ENCODE measurements at places on chromosomes 4 and X.

GRCh38 chrX:80285131-80285773 is 135.0 kb upstream of the TENT5D start:
- DNase-seq = peak; percentile 31

- DNase-seq = no peak
These were observed 237.3 kb upstream of the GRID2 start for GRCh38 chr4:92066485-92066884.

GRCh38 chr4:5444918-5445517 is 263.3 kb downstream of the EVC2 start:
- no peak for DNase-seq

- no peak for DNase-seq
These were observed 183.5 kb upstream of the NDP start for GRCh38 chrX:44156726-44157125.

GRCh38 chr4:23923840-23924239 is 34.0 kb upstream of the PPARGC1A start:
- no peak for DNase-seq

- no peak for DNase-seq
These were observed 309.3 kb upstream of the FGF13 start for GRCh38 chrX:139020801-139021200.

- DNase-seq = no peak
These were observed 274.7 kb upstream of the FGF13 start for GRCh38 chrX:138986235-138986634.

DNA sequence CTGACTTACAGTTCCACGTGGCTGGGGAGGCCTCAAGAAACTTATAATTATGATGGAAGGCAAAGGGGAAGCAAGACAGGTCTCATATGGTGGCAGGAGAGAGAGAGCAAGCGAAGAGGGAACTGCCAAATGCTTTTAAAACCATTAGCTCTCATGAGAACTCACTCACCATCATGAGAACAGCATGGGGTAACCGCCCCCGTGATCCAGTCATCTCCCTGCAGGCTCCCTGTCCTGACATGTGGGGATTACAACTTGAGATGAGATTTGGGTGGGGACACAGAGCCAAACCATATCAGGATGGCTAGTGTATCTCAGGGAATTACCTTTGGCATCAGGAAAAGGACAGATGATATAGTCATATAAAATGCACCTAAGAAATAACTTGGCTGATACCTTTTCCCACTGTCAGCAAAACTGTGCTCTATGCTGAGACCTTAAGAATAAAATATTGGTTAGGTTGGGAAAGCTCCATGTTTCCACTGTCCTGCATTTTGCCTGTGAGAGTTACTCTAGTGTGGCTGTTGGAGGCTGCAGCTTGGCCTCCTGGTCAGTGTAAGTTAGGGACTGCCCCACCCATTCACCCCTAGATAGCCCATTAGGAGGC is 110.3 kb downstream of the UCHL1 start:
- no peak for DNase-seq

- DNase-seq = no peak
These were observed 366.5 kb downstream of the FAT4 start for GRCh38 chr4:125681240-125681639.

- DNase-seq = no peak
These were observed 291.9 kb downstream of the FAM47A start for GRCh38 chrX:33840176-33840575.

GRCh38 chr4:140940589-140940988 is 184.4 kb upstream of the TBC1D9 start:
- DNase-seq = no peak

GRCh38 chr4:152104901-152105357 is 344.1 kb upstream of the GATB start:
- peak; percentile 28 for DNase-seq

DNA sequence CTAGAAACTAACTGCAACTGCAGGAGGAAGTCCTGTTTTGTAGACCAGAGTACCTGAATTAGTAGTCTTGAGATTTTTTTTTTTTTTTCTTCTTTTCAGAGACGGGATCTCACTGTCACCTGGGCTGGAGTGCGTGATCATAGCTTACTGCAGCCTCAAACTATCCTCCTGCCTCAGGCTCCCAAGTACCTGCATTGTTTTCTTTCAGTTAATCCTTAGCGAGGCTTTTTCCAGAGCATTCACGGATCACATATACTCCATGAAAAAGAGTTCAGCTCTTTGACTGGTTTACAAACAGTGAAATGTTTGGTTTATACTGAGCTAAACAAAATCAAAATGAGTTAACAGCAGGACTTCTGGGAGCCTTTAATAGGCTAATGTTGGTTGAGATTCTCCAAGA is 45.8 kb downstream of the KLHL15 start:
- DNase-seq = no peak

GRCh38 chr4:153082322-153083301 is 121.6 kb upstream of the TRIM2 start:
- DNase-seq = no peak

GRCh38 chr4:53512608-53513007 is 78.7 kb downstream of the LNX1 start:
- DNase-seq = no peak

DNA sequence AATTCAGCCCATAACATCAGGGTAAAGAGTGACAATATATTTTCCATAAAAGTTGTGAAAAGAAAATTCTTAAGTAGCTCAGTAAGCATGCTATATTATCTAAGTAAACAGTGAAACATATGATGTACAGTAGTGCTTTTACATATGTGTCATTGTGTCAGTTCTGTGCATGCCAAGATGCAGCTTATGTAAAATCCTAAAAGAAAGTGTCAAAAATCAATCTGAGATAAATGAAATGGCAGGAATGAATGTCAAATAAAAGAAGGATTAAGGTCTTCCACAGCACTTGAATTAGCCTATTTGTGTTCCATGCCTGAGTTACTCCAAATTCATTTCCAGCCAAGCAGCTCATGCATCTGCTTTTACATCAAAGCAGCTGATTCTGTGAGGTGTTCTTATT is 452.7 kb upstream of the HS3ST1 start:
- DNase-seq = no peak

DNA sequence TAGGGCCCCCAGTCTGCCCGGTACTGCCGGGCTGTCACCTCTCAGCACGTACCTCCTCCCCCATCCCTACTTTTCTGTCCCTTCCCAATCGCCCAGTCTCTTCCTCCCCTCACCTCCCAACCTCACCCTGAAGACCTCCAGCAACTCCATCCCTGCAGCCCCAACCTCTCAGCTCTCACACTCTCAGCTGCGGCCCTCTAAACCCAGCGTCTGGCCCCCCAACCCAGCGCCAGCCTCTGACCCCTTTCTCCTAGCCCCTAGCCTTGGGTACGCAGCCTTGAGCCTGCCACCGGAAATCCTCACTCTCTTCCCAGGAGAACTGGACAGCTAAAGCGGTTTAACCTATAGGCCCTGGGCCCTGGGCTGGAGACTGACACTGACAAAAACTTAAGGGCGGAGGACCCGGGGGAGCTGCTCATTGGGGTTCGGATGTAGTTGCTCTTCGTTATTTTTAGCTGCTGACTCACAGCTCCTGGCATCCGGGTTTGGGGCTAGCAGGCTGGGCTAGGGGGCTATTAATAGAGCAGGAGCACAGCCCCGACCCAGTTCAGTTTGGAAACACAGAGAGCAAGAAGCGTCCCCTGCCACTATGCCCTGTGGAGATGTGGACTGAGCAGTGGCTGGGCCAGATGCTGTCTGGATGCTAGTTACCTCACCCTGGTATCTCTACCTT is 9.6 kb upstream of the DLG3 start:
- no peak for DNase-seq

Data from nephron progenitor cell (in vitro differentiated cells).